ENCODE measurements at places on chromosomes 5 and 9. TPM values are rescaled to one million over a fixed set of nuclear protein-coding genes. Genes with fewer than 3 reads are reported as not detected.
A peak's percentile ranks its signal among the peaks of the same experiment; 100 is the strongest.

DNA sequence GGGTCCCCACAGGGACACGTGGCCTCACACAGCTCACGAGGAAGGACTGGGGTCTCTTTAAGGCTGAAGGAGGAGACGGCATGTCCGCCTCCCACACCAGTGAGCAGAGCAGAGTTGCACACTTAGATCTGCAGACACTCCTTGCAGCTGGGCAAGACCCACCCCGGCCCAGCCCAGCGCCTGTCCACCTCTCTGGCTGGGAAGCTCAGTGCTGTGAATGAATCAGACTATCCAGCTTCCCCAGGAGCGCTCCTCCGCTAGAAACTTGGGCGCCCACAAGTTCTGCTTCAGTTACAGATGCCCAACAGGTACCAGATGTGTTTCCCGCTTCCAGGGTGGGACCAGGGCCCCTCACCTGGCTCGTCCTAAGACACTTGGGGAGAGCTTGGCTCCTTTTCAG lies 78.9 kb downstream of the NSUN2 start:
- DNase-seq: no peak

DNA sequence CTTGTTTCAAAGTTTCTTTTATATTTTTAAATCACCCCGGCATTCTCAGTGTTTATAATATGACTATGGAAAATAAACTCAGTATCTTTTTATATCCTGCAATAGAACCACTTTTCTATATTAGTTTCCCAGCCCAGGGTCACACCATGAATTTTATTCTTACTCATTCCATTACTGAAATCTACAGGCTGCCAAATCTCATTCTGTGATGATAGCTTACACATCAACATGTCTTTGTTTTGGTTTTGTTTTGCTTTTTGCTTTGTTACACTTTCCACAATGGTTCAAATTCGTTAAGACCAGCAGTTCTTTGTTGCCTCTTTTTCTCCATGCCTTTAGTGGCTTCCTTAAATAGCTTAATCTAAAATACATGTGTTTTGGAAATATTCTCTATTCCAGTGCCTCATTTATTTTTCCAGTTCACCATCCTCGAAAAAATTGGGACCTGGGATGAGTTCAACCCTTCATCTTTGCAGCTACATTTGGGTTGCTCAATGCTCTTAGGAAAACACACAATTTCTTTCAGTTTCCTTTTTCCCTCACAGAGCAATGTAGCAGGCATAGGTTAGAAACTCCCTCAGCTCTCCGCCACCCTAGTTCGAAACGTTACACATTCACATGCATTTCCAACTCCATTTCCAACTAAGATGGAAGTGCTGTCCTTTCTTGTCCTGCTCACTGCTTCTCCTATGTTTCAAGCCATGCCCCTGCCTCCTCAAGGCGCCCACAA lies 1146.3 kb downstream of the MAT2B start:
- no peak for DNase-seq

FOXI1 gene
- total RNA-seq: not detected

- DNase-seq: no peak
Measured at GRCh38 chr5:18764161-18764560, 1129.9 kb downstream of the TAF11L14 start.

GRCh38 chr5:418162-419121 lies 24.5 kb upstream of the EXOC3 start:
- DNase-seq: no peak

SPINK4 gene
- total RNA-seq: not detected

NME5 gene
- total RNA-seq: 2.1 TPM

DNA sequence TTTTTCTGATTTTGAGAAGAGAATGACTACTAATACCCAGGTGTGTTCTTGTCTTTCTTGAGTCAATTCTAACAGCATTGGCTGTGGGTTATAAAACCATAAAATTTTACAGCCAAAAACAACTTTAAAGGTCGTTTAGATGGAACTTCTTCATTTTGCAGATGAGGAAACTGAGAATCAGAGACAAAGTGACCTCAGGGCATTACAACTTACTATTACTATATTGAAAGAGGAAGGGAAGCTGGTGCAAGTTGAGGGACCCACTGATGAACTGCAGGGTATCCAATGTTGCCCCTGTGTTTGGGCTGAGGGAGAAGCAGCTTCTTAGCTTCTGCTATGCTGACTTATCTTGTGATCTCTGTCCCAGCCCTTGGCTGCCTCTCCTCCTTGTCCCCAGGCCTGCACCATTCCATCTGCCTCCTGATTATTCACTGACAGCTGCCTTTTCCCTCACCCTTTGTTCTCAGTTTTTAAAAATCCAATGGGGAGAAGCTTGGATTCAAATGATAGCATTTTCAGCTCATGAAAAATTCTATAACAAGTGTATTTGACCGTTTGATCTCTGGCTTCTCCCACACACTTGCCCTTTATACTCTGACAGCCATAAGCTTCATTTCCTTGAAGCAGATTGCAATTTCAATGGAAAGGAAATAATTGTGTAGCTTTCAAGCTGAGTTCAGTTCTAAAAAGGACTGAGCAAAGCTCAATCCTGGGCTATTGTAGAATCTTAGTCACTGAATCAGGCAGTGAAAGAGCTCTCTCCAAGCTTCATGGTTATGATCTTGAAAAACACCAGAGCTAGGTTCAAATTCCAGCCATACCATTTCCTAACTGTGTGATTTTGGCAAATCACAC lies 68.5 kb downstream of the TMC1 start:
- DNase-seq: no peak

SHB gene
- total RNA-seq: 15.9 TPM

- DNase-seq: no peak
Measured at GRCh38 chr9:13158986-13159385, 120.5 kb downstream of the MPDZ start.

- DNase-seq: no peak
Measured at GRCh38 chr5:172303572-172304335, 20.2 kb upstream of the UBTD2 start.

DNA sequence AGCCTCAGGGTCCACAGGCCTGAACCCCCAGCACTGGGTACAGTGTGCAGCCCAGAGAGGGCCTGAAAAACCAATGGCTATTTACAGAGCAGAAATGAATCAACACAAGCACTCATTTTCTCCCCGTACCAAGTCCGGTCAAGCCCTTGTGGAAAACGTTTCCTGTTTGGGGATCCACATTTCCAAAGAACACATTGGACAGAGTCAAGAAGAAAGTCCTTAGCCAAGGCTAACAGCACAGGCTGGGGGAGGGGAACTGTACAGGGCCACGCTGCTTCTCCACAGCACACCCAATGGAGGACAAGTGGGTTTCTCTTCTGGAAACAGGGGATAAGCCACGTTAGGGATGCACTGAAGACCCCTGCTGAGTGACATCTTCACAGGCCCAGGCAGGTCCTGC lies 62.3 kb downstream of the NSUN2 start:
- no peak for DNase-seq

GRCh38 chr5:122142480-122143164 lies 13.3 kb downstream of the ZNF474 start:
- no peak for DNase-seq

GRCh38 chr9:13994240-13994639 lies 319.7 kb downstream of the NFIB start:
- no peak for DNase-seq

GRCh38 chr9:130186839-130187522 lies 14.8 kb downstream of the NCS1 start:
- DNase-seq: no peak

GRCh38 chr9:133932633-133933032 lies 59.5 kb downstream of the VAV2 start:
- DNase-seq: no peak

GRCh38 chr9:6645355-6646292 lies at the start of gene GLDC:
TSS of gene GLDC (minus strand) at chr9:6645729. CDS start at chr9:6645499, 230 bp downstream.
- DNase-seq: peak; percentile 54

- no peak for DNase-seq
Measured at GRCh38 chr9:9998491-9999287, 614.1 kb downstream of the PTPRD start.

EFNA5 gene
- 36.4 TPM for total RNA-seq

GADD45G gene
- total RNA-seq: 54.0 TPM

SPATA9 gene
- total RNA-seq: not detected

- DNase-seq: no peak
Measured at GRCh38 chr9:110641293-110641692, 27.3 kb upstream of the MUSK start.

DNA sequence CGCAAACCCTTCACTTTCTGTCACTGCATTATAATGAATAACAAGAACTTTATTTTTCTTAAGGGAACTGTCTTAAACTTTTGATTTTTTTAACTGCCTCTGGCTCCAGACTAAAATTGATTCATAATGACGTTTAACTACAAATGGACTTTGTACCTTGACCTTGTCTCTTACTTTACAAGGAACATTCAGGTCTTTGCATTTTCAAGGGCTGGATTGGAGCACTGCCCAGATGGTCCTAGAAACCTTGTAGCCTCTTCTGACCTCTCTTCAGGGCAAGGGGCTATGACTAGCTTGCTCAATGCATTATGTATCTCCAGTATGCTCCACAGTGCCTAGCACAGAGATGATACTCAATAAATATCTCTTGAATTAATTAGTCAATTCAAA lies 612.6 kb upstream of the CLINT1 start:
- DNase-seq: no peak

KIAA0825 gene
- 2.2 TPM for total RNA-seq

- peak; percentile 32 for DNase-seq
Measured at GRCh38 chr9:114278881-114279570, 43.9 kb upstream of the ORM1 start.

DNA sequence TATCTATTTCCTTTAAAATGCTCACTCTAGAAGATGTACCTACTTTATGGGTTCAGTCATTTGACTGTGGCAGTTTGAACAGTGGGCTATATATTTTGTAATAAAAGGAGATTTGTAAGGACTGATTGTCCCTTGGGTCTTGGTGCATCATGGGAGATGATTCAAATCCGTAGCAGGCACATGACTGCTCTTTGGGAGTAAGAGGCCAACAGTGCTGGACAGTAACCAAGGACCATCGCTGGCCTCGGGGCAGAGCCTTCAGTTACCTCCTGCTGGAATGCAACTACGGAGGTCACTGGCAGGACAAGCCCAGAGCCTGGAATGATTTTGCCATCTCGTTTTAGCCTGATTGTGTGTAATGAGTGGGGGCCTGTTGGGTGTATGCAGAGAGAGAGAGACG lies 7.0 kb upstream of the MAMDC2 start:
- no peak for DNase-seq

FSD1L gene
- 4.8 TPM for total RNA-seq

PFN3 gene
- total RNA-seq: not detected

DNA sequence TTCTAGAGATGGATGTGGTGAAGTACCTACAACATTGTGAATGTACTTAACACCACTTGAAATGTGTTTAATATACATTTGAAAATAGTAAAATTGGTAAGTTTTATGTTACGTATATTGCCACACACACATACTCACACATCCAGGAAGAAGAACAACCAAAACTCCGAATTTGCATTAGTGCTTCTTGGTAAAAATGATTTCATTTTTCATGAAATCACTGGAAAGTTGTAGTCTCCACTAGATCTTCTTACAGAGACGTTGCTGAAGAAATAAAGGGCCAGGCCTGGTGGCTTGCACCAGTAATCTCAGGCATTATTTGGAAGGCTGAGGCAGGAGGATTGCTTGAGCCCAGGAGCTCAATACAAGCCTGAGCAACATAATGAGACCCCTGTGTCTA lies 118.6 kb upstream of the ZNF608 start:
- DNase-seq: no peak

DNA sequence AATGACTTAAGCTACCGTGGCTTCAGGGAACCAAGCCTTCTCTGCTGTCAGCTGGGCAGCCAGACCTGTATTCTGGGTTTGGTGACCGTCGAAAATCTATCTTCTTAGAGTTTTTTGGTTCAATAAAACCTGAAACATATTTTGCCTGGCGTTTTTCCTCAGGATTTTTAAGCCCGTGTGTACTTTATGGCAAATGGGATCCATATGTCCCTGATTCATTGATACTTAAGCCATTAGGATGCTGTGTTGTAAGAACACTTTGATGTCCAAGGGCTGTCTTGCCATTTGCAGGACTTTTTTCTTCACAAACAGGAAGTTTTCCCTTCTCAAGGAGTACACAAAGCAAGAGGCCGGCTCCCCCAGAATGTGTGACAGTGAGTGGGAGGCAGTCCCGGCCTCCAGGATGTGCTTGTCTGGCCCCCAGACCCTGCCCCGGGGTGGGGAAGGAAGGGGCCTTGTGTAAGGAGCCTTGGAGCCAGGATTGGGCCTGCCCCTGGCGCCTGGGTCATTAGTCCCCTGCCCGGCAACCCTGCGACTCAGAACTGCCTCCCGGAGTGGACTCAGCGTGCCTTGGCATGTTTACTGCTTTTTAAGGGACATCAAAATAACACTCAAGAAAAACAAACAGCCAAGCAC lies 83.4 kb upstream of the SMIM23 start:
- no peak for DNase-seq

DNA sequence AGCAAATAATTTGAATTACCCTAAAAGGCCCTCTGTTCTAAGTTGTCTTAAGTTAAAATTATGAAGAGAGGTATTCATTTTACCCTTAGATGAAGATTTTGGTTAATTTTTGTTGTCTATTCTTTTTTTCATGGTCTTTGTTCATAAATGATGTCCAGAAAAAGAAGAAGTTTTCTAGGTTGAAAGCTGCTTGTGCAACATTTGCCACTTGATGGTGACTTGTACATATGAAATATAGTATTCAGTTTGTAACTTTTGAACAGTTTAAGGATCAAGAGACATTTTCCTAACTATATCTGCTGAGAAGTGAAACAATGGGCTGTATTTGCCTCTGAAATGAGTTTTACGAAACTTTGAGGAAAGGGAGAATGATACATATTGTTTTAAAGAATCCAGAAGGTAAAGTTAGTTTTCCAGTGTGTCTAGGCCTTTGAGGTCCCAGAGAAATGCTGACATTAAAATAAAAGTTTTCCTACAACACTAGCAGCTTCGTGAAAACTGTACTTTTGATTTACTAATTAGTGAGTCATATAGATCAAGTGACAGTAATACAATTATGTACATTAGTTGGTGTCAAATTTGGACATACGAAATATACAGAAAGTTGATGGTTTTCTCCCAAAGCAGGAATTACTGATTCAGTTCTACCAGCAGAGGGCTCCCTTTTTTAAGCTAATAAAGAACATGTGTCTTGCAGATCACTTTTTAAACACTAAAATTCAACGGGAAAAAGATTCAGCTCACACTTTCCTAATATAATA lies 70.5 kb downstream of the PIK3R1 start:
- DNase-seq: no peak

GRCh38 chr9:21554813-21555212 lies 72.7 kb upstream of the IFNE start:
- no peak for DNase-seq

FLT4 gene
- total RNA-seq: 8.0 TPM

DNA sequence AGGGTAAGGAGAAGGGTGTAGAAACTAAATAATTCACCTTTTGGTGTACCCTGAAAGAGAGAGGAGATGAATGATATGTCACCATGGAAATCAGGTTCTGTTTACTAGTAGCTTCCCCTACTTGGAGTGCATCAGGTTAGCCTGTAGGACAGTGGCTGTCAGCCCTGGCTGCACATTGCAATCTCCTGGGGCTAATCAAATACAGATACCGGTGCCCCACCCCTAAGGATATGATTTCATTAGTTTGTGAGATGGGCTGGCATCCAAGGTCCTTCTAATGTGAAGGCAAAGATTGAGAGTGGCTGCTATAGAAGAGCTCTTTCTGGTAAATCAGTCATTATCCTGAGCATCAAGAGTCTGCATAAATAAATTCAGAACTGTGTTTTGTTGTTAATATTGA lies 47.2 kb downstream of the INSYN2B start:
- no peak for DNase-seq

KCNIP1 gene
- total RNA-seq: 0.20 TPM

- DNase-seq: no peak
Measured at GRCh38 chr5:40223884-40224402, 455.8 kb upstream of the PTGER4 start.

- DNase-seq: no peak
Measured at GRCh38 chr9:5608298-5609225, 20.3 kb upstream of the RIC1 start.

SPEF2 gene
- total RNA-seq: 2.7 TPM

All from left ventricle myocardium superior (tissue), 1 donor.